CD4-positive, alpha-beta T cell treated with Interleukin-6 for 4 hours (primary cell): ENCODE measurements at places on chromosomes 5 and 9.
A peak's percentile ranks its signal among the peaks of the same experiment; 100 is the strongest.

DNA sequence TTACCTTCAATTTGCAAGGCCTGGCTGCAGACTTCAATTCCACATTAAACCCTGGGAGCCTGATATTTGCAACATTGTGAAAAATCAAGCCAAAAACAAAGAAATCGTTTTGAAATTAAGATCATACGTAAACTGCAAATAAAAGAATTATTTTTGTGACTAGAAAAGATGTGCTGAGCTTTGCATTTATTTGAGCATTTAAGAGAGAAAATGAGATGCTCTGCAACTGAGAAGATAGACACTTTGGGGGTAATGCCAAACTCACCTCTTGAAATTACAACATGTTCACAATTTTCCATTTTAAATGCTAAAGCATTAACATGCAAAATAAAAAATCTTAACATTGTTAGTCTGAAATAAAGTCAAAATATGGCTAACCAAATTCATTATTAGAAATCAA is 46.6 kb downstream of the CSNK1A1 start:
- DNase-seq: no peak

GRCh38 chr5:334903-335739 is 13.6 kb downstream of the AHRR start:
- DNase-seq: no peak

- DNase-seq: no peak
These were observed 6.1 kb downstream of the TCF7 start for GRCh38 chr5:134120386-134121138.

DNA sequence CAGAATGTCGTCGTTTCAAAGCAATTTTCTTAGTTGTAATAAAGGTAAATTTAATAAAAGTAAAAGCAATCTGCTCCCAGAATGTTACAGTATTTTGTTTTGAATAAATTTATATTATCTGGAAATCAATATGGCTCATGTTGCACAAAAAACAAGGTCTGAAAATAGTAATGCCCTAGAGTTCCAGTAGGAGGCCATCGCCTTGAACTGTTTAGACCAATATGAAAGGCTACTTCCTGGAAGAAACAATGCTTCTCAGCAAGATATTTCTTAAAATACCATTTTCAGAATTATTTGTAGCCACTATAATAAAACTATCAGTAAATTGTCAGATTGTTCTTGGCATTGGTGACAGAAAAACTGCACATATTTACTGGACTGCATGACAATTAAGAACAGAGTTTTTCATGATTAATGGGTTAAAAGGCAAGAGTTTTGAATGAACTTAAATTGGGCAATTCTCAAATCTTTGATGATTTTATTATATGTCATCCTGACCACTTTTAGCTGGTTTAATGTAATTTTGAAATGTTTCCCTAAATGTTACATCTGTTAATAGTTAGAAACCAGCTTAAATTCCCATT is 153.2 kb downstream of the COMMD10 start:
- DNase-seq: no peak

- peak; percentile 41 for DNase-seq
These were observed 121.6 kb downstream of the TLR4 start for GRCh38 chr9:117825609-117826347.

GRCh38 chr5:157718519-157718918 is 12.7 kb upstream of the THG1L start:
- peak; percentile 30 for DNase-seq

DNA sequence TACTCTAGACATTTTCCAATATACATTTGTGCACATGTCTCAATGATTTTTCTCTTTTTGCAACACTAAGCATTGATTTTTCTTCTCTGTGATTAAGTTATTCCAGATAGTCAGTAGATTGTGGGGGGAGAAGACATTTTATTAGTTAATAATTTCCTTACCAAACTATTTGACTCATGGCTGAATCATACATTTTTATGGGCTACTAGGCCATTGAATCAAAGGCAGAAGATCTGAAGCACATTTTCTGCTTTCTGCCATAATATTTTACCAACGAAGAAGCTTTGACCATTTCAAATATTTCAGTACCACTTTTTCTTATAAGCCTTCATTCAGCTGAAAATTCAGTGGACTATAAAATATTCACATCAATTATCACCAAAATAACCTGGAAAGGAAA is 175.6 kb downstream of the IRX2 start:
- DNase-seq: no peak

DNA sequence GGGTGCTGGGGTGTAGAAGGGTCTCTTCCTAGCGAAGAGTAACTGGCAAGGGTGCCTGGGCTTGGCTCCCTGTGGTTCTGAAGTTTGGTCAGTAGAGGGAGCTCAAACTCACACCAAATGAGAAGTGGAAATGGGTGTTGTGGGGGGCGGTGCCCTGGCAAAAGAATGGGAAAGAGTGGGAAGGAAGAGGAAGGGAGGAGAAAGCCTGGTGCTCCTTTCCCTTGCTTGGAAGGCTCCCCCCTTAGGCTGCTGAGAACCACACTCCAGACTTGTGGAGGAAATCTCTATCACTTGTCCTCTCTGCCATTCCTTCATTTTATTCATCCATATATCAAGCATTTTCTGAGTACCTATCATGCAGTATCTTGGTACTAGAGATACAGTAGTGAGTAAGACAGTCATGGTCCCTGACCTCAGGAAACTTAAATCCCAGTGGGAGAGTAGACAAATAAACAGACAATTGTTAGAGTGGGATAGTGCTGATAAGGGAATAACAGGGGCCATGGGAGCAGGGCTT is 13.0 kb downstream of the SLC4A9 start:
- peak; percentile 54 for DNase-seq

DNA sequence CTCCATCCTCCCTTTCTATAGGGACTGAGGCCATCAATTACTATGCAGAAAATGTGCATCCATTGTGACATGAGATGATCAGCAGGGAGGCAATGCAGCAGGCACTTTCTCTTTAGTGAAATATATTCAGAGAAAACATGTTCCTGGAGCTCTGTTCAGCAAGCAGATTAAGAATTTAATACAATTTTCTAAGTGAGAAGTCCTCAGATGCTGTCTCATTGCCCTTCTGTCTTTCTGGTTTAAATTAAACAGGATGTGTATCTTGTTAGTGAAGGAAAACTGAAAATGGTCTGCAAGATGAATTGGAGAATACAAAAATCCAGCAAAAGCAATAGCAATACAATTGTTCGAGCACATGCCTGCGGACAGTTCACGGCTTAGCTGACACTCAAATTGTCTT is 445.8 kb upstream of the RIOK2 start:
- DNase-seq: no peak

- no peak for DNase-seq
These were observed 53.7 kb downstream of the GGTA1 start for GRCh38 chr9:121445986-121446385.

DNA sequence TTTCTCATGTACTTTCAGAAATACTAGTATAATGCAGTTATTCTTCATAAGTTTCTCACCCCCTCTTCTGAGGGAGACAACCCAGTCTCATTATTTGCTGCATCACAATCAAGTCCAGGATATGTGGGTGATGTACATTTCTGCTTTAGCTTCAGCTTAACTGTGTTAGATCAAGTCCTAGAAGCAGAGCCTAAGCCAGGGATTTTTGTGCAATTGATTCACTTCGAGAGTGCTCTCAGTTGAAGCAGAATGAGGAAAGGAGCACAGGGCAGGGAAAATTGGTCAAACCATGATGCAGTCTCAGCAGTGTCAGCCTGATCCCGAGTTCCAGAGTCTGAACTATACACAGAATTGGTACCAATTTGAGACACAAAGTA is 15.1 kb downstream of the HNRNPK start:
- DNase-seq: no peak

DNA sequence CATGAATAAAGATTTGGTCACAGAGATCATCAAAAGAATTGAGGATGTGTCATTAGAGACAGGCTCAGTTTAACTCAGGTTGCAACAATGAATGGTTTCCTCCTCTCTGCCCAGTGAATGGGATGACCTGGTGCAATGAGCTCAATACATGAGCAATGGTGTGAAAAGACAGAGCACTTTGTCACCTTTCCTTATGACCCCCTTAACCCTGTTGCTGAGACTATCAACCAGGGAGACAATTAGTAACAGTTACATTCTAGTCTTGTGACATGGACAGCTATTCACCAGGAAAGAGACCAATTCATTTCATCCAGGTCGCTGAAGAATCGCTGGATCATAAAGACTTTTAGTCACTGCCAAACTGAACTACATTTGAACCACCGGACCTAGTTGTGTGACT is 19.9 kb upstream of the CDH6 start:
- DNase-seq: no peak

DNA sequence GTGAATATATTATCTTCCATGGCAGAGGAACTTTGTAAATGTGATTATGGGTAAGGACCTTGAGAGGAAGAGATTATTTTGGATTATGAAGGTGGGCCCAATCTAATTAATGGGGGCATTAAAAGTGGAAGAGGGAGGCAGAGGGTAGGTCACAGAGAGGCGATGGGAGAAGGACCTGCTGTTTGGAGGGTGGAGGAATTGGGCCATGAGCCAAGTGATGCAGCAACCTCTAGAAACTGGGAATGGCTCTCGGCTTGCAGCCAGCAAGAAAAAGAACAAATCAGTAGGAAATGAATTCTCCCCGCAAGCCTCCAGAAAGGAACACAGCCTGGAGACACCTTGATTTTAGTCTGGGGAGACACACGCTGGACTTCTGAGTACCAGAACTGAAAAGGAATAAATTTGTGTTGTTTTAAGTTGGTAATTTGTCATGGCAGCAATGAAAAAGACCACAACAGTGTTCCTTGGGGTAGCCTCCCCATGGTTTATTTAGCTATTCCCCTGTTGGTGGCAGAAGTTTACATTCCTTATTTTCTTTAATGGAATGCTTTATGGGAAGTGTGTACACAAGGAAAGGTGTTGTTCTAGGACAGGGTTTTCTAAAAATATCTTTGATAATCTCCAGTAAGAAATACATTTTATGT is 103.6 kb downstream of the HSPA4 start:
- DNase-seq: no peak

- no peak for DNase-seq
These were observed 545.3 kb downstream of the TLE4 start for GRCh38 chr9:80117031-80117430.

DNA sequence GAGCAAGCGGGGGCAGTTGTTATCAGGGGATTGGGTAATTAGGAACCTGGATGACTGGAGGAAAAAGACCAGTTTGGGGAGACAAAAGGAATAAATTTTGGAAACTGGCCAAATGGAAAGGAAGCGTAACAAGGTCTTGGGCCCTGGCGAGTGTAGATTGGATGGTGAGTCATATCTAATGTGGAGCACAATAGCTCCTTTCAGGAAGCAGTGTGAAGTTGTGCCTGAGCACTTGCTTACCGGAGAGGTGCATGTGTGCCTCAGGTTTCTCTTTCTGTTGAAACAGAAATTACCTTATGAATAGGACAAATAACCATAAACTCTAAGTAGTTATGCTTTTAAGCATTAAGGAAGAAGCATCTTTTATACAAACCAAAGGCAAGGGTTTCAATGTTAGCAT is 176.4 kb downstream of the KIF4B start:
- no peak for DNase-seq

- DNase-seq: no peak
These were observed 34.2 kb downstream of the CDC14B start for GRCh38 chr9:96585426-96585825.

GRCh38 chr5:155136216-155136850 is 122.8 kb downstream of the KIF4B start:
- DNase-seq: no peak

- DNase-seq: no peak
These were observed 218.7 kb downstream of the GLIS3 start for GRCh38 chr9:4080921-4081895.

DNA sequence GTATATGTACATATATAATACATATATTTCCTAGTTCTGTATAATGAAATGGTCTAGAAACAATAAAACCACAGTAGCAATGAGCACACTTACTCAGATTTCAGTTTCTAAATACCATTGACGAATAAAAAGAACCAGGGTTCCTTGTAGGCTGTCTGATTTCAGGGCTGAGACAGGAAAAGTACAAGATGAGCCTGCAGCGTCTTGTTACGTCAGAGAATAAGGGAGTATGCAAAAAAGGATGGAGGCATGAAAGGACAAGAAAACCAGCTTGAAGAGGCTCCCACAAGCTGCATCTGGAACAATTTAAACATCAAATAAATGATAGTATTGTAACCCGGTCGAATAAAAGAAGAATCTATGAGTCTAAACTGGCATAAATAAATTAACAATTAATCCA is 17.8 kb upstream of the TIFAB start:
- DNase-seq: no peak

DNA sequence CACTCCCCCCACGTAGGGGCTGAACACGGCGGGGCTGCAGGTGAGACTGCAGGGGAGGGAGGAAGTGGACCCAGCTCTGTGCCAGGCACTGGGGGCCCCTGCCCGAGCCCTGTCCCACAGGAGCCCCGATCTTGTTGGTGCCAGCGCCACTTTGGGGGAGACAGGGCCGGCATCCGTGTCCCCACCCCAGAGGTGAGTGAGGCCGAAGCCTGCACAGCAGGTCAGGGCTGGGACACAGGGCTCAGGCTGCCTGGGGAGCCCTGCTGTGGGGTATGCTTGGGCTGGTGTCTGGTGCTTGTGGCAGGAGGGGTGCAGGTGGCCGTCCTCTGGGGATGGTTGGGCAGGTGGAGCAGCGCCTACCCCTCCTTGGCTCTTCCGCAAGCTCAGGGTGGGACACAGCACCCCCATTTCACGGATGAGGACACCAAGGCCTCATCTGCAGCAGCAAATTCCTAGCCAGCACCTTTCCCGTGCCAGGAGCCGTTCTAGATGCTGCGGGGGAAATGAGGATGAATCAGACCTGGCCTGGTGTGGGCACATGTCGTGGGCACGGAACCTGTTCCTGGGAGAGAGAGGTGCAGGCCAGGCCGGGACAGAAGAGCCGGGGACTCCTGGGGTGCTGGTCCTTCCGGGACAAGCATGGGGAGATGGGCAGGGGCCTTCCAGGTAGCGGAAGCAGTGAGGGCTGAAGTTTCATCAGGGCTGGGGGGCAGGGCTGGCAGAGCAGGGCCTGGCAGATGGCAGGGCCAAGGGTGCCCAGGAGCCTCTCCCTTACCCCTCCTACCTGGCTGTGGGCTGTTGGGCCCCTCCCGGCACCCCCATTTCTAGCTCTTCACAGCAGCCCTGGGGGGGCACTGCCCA is 35.2 kb downstream of the KCNT1 start:
- no peak for DNase-seq

GRCh38 chr5:154770111-154770510 is 14.9 kb downstream of the LARP1 start:
- DNase-seq: no peak

DNA sequence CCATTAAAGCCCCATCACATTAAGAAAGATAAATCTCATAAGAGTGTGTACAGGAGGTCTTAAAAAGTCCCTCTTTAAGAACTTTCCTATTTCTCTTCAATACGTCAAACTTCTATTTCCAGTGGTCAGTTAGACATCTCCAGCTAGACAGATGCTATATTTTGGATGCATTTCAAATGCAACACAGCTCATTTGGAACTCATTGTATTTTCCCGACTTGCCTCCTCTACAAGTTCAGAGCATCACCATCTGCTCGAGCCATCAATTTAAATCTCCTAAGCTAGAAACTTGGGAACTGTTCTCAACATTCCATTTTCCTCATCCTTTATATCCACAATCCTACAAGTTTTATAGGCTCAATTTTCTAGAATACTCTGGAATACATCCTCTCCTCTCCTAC is 3.2 kb upstream of the UHRF2 start:
- no peak for DNase-seq

- no peak for DNase-seq
These were observed 13.9 kb upstream of the OSMR start for GRCh38 chr5:38831909-38832308.
